ENCODE measurements at places on chromosomes 4 and X.

DNA sequence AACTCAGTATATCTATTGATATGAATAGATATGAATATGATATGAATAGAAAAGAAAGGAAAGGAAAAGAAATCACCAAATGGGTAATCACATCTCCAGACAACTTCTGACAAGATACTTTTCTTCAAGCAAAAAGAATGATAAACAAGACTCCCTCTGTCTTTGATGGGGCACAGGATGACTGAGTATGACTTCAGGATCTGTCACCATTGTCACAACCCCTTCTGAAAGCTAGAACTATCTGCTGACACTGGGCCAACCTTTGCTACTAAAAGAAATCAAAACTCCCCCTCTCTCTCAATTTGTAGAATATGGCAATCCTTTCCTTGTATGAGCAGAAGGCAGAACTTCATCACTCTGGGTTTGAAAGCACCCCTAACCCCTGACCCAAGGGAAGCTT is 267.2 kb upstream of the RASGEF1B start:
- no peak for DNase-seq

DNA sequence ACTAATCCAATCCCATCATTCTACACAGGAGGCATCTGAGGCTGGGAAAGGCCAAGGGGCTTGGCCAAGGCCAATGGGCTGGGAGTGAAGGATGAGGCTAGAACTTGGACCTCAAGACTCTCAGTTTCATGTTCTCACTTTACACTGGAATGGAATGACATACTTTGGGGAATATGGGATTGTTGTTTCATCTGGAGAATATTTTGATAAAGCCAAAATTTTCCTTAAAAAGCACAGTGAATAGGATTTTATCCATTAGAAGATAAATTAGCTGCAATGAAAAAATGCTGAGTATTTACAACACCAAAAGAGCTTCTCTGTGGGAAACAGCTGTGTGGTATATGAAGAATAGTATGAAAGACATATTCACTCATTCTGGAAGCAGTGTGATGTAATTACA is 29.3 kb downstream of the SMIM20 start:
- DNase-seq = no peak

DNA sequence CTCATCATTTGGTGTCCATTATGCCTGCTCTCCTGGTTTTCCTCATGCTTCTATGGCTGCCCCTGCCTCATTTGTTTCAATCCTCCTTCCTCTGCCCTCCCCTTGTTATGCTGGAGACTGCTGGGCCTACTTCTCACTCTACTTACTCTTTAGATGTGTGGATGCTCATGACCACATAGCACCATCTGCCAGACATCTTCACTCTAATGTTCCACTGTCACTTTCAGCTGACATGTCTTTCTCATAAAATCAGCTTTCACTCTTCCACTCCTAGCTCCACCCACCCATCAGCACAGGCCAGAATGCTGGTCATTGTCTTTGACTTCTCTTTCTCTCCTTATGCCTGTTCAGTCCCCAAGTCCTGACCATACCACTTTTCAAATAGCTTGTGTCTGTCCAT is 86.8 kb downstream of the REPS2 start:
- no peak for DNase-seq

DNA sequence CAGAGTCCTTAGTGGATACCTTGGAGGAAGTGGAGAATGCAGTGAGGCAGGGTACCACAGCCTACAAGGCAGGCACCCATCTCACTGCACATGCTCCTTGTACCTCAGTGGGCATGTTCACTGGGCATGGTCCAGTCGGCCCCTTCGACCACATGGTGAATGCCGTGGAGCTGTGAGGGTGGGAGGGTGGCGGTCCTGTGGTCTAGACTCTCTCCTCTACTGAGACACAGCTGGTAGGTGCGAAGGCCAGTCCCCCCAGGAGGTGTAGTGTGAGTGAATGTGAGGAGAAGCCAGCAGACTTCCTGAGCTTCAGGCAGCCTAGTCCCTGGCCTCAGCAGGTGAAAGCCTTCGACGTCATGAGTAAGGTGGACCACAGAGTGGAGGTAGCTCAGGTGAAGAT is 12.2 kb downstream of the XAGE2 start:
- no peak for DNase-seq

- no peak for DNase-seq
These were observed 515.4 kb upstream of the ATOH1 start for GRCh38 chr4:93313197-93313596.

- DNase-seq = no peak
These were observed 329.9 kb downstream of the NAF1 start for GRCh38 chr4:162836773-162837172.

GRCh38 chr4:132809298-132810032 is 339.6 kb upstream of the PCDH10 start:
- no peak for DNase-seq

DNA sequence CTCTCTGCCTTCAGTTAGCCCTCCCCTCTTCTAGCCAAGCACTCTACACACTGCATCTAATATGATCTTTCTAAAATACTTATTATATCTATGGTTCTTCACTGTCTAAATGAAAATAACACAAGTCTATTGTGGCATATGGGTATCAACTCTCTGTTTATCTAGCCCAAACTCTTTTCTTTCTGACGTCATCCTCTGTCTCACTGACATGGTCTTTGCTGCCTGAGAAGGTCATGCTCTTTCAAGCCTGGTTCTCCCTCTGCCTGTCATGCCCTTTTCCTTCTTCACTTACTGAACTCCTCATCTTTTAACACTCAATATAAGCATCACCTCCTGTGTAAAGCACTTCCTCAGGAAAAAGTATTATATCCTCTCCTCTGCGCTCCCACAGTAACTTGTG is 672.2 kb upstream of the CT83 start:
- DNase-seq = no peak

- DNase-seq = no peak
These were observed 340.9 kb downstream of the CHIC1 start for GRCh38 chrX:73903941-73904340.

DNA sequence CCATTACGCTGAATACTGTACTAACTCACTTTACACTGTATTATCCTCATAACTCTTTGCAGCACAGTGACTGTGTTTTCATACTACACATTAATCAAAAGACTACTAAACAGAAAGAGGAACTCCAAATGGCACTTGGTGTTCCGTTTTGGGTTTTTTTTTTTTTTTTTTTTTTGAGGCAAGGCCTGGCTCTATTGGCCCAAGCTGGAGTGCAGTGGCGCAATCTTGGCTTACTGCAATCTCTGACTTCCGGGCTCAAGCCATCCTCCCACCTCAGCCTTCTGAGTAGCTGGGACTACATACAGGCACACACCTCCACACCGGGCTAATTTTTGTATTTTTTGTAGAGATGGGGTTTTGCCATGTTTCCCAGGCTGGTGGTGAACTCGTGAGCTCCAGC is 10.7 kb downstream of the KLHL8 start:
- DNase-seq = peak; percentile 92

DNA sequence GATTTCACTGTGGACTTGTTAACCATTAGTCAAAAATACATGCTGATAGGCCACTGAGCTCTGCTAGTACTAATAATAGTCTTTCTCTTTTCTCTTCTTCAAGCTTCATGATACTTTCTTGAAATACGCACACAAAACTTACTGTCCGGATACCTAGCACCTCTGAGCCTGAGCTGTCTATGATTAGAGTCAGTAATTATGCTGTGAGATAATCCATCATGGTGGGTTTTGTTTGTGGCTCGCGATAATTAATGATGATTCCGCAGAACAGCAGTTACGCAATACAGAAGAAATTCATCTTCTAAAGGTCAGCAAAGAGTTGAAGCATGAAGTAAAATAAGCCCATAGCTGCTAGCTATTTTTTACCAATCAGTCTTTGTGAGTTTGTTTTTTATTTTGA is 511.5 kb upstream of the GALNT7 start:
- no peak for DNase-seq

GRCh38 chr4:75786938-75787337 is 62.6 kb downstream of the USO1 start:
- no peak for DNase-seq

GRCh38 chr4:7157666-7158065 is 34.7 kb upstream of the SORCS2 start:
- DNase-seq = no peak
